Stimulated activated CD4-positive, alpha-beta T cell treated with anti-CD3 and anti-CD28 coated beads, Interleukin-15, amount 100 ng/mL, for 48 hours (primary cell): ENCODE measurements at places on chromosomes 12 and 14.

DNA sequence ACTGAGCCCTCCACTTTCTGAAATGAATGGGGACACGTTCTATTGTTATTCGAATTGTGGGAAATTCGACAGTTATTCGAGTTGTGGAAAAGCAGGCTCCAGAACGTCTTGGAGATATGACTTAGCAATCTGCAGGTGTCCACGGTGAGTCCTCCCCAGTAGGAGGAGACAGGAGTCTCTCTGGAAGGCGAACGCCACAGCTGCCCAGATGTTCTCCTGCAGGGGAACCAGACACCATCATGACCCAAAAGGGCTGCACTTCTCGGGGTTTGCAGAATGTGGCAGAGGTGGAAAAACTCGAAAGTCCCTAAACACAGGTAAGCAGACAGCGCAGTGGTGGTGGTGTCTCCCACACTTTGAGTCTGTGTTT, 363.6 kb upstream of the SFSWAP start:
- no peak for DNase-seq

GRCh38 chr12:46265734-46266133, 3.1 kb downstream of the SLC38A1 start:
- DNase-seq, result peak; percentile 18

- no peak for DNase-seq
Observed at GRCh38 chr14:90554341-90554740, 157.5 kb downstream of the CALM1 start.

- DNase-seq, result no peak
Observed at GRCh38 chr12:79114896-79115295, 250.3 kb downstream of the SYT1 start.

DNA sequence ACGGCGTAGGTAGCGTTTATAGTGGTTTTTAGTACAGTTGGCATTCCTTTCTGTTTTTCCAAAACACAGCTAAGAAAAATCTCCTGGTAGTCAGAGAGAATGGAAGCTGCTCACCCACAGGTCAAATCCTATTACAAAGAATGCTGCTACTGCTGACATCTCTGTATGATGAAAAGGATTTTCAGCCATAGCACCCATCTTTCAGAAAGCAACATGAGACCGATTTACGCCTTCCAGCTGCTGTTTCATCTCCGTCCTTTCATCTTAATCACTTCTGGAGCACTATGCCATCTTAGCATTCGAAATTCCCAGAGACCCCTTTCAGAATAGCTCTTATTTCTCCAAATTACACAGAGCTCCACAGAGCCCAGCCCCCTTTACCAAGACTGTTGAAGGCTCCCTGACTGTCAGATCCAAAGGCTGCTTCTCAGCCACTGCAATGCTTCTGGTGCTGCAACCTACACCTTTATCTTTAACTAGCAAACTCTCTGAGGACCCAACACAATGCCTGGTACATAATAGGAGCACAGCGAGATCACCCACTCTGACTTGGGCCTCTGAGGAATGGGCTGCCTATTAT, 211.8 kb downstream of the NEDD1 start:
- no peak for DNase-seq

DNA sequence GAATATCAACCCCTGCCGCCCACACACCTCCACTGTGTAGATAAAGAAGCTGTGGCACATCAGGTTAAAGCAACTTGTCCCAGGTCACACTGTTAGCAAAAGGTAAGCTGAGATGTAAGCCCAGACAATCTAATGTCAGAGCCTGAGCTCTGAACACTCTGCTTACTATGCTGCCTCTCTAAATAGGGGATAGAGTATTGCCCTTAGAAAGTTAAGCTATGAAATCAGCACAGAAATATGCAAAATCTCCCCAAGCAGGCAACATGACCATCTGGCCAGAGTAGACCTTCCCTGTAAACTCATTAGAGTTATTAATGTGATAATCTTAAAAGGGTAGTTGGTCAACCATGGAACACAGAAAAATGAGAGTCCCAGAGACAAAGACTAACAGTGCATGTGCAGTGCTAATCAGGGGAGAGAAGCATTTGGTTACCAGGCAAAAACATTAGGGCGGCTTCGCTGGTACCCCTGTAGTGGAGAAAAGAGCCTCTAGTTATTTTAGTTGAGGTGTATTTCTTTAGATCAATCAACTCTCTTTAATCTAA, 171.0 kb downstream of the BTG1 start:
- no peak for DNase-seq

- DNase-seq, result peak; percentile 58
Observed at GRCh38 chr12:132153501-132154340, 9.5 kb downstream of the NOC4L start.

- peak; percentile 3 for DNase-seq
Observed at GRCh38 chr12:128069359-128069997, 197.5 kb upstream of the TMEM132C start.

- no peak for DNase-seq
Observed at GRCh38 chr14:100618318-100618693, 31.1 kb upstream of the BEGAIN start.

- no peak for DNase-seq
Observed at GRCh38 chr14:64685371-64686281, 18.6 kb upstream of the PLEKHG3 start.

DNA sequence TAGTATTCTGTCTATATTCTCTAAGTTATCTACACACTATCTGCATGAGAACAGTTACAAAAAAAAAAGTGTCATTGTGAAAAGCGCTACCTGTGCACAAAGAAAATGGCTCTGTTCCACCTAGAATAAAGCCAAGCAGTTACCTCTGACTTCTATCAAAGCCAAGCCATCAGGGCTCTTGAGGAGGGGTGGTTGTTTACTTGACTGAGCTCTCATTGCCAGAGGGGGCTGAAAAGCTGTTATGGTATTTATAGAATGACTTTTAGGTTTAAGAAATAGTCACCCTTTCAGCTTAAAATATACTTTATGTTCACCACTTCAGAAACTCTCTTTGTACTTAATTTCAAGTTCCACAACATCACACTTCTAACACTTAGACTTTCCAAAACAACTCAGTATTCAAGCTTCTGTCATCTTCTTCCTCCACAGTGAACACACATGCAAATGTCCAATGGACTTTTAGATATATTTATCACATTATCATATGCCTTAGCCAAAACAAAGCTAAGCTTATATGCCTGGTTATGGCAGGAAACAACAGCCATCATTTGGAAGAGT, 7.5 kb downstream of the ITPR2 start:
- no peak for DNase-seq

- no peak for DNase-seq
Observed at GRCh38 chr14:74596741-74597450, 15.1 kb downstream of the LTBP2 start.

DNA sequence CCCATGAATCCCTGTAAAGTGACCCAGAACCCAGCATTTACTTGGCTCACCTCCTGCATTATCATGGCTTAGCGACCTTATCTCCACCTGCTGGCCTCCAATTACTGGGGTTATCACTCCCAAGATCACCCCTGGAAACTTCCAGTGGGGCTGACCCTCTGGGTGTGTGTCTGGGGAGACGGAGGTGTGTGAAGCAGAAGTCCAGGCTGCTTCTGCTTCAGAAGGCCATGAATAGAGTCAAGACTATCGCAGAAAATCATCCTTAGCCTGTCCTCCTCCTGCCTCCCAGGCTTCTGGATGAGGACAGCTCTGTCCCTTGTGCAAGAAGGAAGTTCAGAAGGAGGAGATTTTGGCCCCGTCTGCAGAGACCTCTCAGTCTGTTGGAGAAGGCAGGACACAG, 408 bp upstream of the KRT72 start:
- DNase-seq, result no peak

DNA sequence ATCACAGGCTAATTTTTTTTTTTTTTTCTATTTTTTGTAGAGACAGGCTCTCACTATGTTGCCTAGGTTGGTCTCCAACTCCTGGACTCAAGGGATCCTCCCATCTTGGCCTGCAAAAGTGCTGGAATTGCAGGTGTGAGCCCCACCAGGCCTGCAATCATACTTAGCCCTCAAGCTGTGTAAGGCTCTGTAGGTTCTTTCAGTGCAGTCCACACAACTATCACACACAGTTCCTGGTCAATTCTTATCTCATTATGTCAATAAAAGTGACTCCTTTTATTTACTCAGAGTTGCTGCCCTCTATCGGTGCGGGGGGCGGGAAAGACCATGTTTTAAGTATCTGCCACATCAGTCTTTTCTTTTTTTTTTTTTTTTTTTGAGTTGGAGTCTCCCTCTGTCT, 29.0 kb downstream of the SLC2A3 start:
- no peak for DNase-seq

- no peak for DNase-seq
Observed at GRCh38 chr14:95143808-95144620, 13.3 kb downstream of the DICER1 start.

DNA sequence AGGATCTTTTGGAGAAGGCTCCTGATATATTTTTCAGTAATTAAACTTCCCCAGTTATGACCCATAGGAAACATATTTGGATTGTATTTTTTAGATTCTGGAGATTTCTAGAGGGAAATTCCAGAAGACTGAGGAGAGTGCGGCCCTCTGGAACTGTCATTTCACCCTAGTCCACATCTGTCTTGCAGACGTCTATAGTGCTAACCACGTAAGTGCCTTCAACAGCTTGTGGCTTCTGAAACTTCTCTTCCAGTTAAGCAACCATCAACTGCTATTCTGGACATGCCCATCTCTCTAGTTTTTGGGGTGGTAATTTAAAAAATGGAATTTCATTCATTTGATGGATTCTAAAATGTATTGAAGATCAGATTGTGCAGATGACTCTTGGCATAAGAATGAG, 1098.8 kb downstream of the TMEM121 start:
- DNase-seq, result no peak

DNA sequence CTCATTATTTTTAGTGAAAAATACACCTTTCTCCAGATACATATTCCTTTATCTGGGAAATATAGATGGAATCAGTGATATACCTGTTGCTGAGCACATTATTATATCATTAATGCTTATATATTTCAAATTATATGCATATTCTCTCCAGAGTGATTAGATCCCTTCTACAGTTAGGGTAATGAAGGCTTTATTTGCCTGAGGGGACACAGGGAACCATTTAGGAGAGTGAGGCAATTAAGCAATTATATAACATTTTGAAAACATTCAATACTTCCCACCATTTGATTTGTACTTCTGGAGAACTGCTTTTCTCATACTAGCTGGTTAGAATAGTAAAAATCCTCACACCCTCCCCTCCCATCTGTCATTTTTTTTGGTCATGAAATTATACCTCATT, 212.8 kb upstream of the NOVA1 start:
- no peak for DNase-seq

DNA sequence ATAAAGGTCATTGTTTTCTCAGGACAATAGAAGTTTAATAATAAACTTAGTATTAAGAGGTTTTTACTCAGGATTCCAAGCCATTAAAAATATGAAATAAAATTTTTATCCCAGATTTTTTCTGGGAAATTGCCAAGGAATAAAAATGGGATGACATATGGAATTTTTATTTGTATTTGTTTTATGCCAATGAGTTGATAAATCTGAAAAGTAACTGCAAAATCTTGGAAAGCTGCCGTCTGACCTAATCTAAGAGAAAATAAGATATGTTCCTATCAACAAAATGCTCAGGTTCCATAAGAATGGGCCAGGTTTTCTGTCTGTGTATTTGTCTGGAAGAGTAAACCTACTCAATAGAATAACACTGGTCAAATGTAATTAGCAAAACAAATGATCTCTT, 22.2 kb upstream of the KERA start:
- no peak for DNase-seq

GRCh38 chr12:78470354-78471195, 394.0 kb upstream of the SYT1 start:
- no peak for DNase-seq

DNA sequence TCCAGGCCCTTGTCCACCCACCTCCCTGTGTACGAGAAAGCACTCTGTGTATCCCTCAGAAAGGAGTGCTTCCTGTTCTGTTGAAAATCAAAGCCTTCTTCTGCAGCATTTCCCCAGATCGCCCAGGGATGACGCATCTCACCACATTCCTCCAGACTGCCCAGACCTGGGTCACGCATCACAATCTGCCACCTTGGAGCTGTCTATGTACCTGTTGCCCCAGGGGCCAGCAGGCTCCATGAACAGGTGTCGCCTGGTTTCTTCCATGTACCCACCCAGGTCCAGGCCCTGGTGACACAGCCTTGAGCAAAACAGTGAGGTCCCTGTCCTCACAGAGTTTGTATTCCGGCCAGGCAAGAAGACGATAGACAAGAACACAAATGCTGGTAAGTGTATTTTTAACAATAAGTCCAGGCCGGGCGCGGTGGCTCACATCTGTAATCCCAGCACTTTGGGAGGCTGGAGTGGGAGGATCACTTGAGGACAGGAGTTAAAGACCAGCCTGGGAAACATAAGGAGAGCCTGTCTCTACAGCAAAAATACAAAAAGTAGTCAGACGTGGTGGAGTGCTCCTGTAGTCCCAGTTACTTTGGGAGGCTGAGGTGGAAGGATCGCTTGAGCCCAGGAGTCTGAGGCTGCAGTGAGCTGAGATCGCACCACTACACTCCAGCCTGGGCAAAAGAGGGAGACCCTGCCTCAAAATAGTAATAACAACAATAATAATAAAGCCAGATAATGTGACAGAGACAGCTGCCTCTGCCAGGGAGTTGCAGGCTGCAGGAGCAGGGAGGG, 6.8 kb upstream of the PPP1R13B start:
- DNase-seq, result no peak

DNA sequence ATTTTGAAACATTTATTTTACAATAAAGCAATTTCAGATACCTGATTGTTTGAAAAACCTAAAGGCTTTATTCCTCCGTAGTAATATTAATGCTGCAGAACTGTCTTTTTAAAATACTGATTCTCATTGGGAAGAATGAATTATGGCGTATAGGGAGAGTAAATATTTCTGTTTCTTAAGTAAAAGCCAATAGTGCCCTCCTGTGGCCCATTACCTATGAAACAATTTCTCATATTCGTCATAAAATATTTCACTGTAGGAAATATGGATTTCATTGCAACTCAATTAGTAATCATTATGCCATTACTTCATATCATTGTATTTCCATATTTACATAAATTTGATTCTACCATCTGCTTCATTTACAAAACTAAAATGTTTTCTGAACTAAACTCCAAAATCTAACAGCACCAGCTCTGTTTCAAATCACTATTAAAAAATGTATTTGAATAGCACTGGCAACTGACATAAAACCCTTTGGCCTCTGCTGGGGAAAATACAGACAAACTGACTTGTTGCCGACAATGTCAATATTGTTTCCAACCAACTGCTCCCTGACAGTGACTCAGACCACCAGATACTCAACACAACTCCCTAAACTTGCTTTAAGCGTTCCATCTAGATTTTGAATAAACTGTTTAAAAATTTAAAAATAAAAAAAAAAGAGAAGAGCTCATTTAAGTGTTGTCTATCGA, 290.3 kb downstream of the NAV3 start:
- DNase-seq, result no peak

DNA sequence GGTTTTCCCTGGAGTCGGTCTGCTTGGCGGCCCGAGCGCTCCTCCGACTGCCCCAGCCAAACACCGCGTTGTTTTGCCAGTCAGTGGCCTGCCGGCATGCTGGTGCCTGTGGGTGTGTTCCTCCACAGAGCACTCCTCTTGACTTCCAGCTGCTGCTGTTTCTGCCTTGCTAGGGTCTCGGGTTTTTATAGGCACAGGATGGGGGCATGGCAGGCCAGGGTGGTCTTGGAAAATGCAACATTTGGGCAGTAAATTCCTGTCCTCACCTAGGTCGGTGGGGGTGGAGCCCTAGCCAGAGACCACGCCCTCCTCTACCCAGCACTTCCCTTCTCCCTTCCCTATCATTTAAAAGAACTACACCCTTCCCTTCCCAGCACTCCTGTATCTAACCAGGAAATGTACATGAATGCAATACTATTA, 34.7 kb upstream of the VASH1 start:
- no peak for DNase-seq
